ENCODE measurements at places on chromosomes 13 and 19.
A peak's percentile ranks its signal among the peaks of the same experiment; 100 is the strongest.

DNA sequence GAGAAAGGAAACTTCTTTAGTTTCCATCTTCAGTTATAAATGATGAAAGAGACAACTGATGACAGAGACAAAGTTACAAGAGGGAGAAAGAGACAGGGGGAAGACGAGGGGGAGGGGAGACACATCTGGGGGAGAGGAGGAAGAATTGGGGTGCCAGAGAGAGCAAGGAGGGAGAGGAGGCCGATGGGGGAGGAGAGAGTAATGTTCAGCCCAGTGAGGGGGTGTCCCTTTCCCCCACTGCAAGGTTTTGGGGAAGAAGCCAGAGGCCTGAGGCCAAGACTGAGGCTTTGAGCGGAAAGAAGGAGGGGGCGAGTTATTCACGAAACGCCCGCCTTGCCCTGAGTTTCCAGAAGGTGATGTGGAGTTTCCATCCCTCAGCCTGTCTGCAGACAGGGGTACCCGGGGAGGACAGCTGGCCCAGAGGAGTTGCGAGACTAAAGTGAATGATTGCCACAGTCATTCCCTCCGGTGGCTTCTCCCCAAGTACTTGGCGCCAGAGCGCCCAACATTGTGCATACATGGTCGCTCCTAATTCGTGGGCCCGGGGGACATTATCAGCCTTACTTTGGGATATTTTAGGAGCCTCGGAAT, 558 bp upstream of the PPAN start:
- DNase-seq = no peak

DNA sequence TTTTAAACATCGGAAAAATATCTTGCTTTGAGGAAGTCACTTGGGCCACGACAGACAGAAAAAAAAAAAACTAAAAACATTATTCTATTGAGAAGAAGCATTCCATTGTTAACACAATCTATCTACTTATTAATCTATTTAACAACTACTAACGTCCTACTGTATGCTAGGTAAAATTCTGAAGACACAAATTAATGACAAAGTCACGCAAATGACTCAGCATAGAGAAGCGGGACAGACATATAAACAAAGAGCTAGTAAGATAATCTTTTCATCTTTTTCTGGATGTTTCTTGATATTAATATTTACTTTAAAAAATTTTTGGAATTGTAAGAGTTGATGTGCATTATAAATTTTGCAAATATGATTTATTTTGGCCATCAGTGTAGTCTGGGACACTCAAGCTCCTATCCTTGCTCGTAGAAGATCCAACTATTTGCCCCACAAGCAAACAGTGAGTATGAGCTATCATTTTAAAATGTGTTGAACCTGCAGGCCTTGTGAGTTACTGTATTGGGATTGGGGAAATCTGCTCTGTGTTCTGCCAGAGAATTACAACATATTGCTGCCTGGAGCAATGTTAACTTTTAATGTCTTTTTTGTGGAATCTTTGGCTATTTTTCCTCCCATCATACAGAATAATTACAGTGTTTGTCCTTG, 109.1 kb downstream of the PCDH9 start:
- no peak for DNase-seq

- DNase-seq = no peak
Measured at GRCh38 chr19:45477713-45478453, 10.1 kb downstream of the FOSB start.

GRCh38 chr13:37645181-37645740, 46.7 kb upstream of the POSTN start:
- no peak for DNase-seq

GRCh38 chr13:76823969-76824368, 62.2 kb downstream of the KCTD12 start:
- DNase-seq = no peak

DNA sequence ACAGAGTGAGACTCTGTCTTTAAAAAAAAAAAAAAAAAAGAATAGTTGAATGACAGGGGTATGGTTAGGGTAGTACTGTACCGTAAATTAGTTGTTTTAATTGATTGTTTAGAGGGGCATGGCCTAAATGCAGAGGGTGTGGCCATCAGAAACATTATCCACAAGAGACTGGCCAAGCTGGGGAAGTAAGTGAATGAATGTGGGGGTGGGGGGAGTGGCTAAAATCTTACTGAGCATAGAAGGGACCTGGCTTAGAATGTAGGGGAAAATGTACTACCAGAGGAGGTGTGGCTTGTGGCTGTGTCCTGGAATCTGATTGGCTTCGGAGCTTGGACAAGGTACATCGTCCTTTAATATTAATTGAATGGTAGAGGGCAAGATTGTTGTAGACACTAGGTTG, 3.8 kb downstream of the BCL2L12 start:
- DNase-seq = no peak

DNA sequence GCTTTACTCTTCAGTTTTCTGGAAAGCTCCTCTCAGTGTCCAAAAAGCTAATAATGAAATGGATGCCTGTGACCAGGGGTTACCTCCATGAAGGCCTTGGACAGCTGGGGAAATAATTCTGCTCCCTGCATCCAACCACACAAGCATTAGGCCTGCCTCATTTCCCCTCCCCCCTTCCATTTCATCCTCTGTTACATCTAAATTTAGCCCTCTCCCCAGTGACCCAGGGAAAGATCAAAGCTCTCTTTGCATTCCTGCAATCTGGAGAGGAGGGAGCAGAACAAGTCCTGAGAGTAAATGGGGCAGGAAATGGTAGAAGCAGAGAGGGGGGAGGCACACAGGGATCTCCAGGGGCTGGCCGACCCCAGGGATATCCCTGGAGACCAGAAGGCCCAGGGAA, 452.7 kb downstream of the TSHZ3 start:
- no peak for DNase-seq

DNA sequence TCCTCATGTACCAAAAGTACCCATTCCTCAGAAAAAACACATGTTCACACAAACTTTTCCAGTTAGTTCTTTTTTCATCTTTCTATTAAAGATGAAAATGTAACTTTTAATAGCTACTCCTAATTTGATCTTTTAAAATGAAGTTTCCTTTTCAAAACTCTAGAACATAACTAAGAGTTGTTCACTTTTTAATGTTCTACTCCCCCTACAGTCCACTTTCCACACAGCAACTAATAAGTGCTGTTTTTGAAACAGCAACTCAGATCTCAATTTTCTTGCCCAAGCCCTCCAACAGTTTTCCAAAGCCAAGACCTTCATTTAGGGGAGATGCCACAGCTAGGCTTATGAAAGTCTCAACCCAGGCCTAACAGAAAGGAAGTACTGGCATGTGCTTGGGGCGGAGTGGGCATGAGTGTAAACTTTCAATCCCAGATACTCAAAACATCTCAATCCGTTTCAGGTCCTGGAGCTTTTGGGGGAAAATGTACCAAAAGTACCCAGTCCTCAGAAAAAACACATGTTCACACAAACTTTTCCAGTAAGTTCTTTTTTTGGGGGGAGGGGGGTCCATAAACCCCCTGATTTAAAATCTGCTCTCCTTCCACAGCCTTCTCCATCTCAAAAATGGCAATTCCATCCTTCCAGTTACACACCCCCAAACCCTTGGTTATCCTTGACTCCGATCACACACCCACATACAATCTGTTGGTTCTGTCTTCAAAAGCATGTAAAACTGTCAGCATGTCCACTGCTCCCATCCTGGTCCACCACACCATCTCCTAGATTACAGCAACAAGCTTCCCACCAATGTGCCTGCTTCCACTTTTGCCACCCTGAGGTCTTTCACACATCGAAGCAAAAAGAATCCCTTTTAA, 2.0 kb downstream of the FBL start:
- peak; percentile 51 for DNase-seq

GRCh38 chr19:44947041-44947581, 1.3 kb downstream of the APOC2 start:
- peak; percentile 56 for DNase-seq

DNA sequence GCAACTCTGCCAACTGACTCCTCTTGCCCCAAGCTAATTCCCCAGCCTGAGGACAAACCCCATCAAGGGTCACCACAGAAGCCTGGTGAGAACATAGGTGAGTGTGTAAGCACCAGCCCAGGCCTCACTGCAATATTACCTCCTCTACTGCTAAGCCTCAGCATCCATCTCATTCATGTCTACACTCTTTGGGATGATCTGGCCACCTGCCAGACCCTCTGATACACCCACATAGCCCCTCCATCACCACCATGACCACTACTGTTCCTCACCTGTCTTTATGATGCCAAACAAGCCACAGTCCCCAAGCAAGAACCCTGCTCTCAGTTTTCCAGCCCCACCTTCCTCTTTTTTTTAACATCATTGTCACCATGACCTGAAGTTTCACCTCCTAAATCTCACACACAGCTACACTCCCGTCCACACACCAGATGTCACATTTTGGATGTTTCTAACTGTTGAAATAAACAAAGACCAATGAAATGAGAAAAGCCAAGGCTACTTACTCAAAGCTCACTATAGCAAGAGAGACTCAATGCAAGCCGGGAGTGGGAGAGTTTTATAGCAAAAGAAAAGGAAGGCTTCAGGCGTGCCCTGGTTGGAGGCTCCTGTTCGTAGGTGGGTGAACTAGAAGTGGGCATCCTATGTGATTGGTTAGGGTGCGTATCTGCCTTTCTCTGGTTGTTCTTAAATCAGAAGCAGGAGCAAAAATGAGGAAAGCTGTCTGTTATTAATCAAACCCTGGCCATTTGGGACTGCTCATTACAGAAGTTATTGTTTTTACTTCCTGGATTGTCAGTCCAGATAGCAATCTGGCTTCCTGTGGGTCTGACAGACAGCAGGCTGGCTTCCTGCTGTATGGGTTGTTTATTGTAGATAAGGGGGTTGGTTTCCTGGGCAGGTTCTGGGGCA, 2.0 kb downstream of the ZNF792 start:
- no peak for DNase-seq

- no peak for DNase-seq
Measured at GRCh38 chr13:114078461-114079451, 53.7 kb downstream of the RASA3 start.

DNA sequence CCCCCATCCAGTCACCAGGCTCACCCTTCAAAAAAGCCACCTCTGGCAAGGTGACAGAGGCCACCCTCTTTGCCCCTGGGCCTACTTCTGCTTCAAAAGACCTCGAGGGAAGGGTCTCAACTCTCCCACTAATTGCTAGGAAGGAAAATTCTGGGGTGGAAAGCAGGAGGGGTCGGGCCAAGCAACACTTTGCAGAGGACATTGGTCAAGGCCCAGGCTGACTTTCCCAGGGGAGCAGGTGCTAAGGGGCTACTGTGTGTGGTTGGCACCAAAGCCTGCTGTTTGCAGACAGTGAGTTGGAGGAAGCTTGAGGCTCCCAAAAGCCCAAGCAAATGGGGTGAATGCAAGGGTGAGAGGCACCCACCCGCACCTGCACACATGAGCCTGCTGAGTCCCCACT, 28.6 kb upstream of the VSTM2B start:
- no peak for DNase-seq

GRCh38 chr13:22108979-22109378, 438.1 kb downstream of the FGF9 start:
- no peak for DNase-seq

GRCh38 chr19:10797541-10798256, 38.3 kb downstream of the TMED1 start:
- DNase-seq = peak; percentile 55

DNA sequence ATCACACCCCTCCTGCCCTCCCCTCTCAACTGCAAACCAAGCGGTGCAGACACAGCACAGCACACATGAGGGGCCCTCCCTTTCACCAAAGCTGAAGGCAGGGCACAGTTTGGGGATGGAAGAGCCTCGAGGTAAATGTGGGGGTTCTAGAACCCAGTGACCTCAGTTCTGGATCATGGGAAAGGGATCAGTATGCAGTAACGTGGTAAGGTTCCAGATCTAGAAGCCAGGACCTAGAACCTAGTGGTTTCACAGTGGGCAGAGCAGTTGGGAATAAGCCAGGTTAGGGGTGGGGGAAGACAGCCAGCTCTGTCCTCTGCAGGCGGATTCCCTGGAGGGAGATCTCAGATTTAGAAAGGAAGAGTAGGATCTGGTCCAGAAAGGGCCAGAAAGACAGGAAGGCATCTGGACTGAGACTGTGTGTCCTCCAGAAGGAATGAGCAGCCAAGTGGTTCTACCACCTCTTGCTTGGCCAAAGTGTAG, 3.1 kb downstream of the FTL start:
- no peak for DNase-seq

DNA sequence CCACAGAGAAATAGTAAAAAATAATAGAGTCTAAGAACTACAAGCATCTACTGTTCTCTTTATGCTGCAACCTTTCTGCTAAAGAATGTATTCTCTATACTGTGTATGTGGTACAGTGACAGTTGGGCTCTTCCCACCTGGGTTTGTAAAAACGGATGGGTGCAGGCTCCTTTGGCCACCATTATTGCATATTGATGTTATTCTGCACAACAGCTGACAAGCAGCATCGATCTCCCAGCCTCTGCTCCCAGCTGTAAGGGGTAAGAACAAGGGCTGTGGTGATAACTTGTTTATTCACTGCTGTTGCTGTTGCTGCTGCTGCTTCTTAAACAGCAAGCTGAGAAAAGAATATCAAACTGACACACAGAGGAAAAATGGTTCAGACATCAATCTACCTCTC, 56.1 kb downstream of the KCNRG start:
- DNase-seq = peak; percentile 56

DNA sequence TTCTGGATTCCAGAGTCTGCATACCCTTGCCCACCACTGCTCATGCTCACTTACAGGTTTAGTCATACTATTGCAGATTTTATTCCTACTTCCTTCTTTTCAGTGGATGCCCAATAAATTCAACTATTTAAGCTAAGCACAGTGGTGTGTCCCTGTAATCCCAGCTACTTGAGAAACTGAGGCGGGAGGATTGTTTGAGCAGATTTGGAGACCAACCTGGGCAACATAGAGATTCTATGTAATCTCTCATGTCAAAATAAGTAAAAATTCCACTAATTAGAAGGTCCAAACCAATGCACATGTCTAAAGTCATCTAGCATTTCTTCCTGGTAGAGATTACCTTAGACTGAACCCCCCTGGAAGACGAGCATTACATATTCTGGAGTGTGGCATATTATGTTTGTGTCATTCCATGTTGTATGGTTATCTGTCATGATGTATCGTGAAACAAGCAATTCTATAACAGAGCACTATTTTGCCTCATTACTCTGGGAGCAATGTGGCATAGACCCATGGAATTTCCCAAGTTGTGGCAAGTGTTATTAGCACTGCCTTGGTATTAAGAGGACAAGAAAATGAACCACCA, 8.3 kb downstream of the HMGB1 start:
- DNase-seq = no peak

- peak; percentile 79 for DNase-seq
Measured at GRCh38 chr19:39052243-39052746, 19.9 kb upstream of the FBXO27 start.

DNA sequence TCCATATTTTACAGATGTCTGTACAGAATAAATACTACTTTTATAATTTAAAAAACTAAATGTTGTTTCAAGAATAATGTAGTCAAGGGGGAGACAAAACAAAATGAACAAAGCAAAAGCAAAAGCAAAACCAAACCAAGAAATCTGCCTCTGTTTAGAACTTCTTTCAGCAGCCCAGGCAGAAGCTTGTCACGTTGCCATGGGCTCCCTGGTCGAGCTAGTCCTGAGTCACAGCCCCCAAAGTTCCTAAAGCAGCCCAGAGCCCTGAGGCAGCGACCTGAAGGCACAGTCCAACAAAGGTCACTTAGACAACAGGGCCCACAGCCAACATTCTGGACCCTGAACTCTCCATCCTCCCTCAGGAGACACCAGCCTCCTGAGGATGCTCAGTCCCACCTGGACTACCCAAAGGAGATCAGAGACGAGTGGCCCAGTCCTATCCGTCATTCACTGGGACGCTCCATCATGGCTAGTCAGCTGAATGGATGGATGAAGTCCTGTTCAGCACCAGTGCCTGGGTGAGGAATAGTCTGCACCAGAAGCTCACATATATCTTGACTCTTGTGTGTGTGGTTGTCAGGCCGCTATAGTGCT, 41.7 kb downstream of the SIAH3 start:
- no peak for DNase-seq
